ENCODE measurements at places on chromosomes 5 and 9.

GRCh38 chr5:9654886-9655285 is 24.7 kb upstream of the TAS2R1 start:
- DNase-seq: no peak

DNA sequence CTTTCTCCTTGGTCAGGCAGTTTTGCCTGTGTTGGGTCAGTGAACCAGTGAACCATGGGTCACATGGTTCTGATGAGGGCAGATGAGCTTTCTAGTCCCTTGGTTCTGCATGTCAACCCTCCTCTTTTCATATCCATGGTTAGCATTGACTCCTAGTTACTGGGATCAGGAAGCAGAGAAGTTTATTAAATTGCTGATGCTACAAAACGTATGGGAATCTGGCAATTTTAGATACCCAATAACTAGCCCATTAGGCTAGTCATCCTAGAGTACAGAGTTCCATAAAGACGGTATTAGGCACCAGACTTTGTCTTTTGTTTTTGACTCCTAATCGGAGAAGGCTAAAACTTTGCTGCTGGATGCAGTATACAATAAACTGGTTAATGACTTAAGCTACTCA is 273.1 kb downstream of the ATPSCKMT start:
- DNase-seq: no peak

DNA sequence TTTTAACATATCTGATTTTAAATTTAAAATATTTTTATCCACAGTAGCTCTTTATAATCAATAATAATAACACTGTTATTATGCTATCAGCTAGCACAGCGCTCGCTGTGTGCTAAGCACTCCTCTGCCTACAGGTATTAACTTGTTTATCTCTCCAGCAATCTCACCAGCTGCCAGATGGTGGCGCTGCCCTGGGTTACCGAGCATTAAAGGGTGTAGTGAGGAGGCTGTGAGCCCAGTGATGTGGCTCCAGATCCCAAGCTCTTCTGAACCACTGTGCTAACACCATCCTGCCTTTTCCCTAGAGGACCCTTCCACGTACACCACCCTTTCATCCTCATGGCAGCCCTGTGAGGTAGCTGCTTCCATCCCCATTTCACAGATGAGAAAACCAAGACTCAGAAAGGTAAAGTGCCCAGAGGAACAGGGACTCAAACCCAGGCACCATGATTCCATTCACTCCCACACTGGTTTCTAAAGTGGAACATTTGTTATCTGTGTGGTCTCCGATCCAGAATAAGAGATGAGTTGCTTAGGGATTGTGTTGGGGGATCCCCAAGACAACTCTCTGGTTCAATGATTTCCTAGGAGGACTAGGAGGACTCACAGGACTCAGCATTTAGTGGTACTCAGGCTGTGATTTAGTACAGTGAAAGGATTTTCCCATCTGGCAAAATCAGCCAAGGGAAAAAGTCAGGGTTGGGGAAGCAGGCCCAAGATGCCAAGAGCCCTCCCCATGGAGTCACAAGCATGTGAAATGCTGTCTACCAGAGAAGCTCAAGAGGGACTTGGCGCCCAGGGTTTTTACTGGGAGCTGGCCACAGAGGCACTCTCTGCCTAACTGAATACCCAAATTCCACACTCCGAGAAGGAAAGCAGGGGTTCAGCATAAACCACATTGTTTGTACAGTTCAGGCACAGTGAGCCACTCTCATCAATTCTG is 7.0 kb downstream of the IGFBPL1 start:
- peak; percentile 44 for DNase-seq

GRCh38 chr5:118557251-118557661 is 431.1 kb downstream of the DTWD2 start:
- DNase-seq: no peak

Data from DND-41 (cell line).